Activated naive CD8-positive, alpha-beta T cell treated with anti-CD3 and anti-CD28 coated beads for 36 hours (primary cell): ENCODE measurements at places on chromosomes 2 and 18. TPM values are rescaled to one million over a fixed set of nuclear protein-coding genes. Genes with fewer than 3 reads are reported as not detected.
A peak's percentile ranks its signal among the peaks of the same experiment; 100 is the strongest.

DNA sequence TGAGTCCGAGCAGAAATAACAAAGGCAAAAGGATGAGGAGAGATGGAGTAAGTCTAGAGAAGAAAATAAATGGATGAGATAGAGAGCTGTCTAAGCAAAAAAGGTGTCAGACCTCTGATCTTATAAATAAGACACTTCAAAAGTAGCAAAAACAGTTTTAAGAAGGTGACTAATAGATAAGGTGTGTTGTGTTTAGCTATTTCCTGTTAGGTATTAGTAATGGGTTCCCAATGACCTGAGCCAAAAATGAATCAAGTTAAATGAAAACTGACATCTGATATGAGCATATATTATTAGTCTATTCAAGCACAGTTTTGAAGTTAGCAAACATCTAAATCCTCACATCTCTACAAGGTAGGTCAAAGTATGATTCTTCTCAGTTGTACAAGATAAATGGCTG is 10.6 kb downstream of the SUPT7L start:
- H3K4me1 ChIP-seq: peaks cover 10% of the 10 kb centered on the region
- peaks cover 21% of the 10 kb centered on the region for H3K36me3 ChIP-seq
- no peak for DNase-seq
- H3K4me3 ChIP-seq: no peak overlapping the region
- peak overlapping the region; percentile 22 for H3K27ac ChIP-seq
- no peaks in the 10 kb centered on the region for H3K27me3 ChIP-seq

GRCh38 chr18:54961016-54961423 is 1.8 kb upstream of the CCDC68 start:
- no peak overlapping the region for H3K4me3 ChIP-seq
- DNase-seq: no peak
- H3K27ac ChIP-seq: no peak overlapping the region

GRCh38 chr2:33528441-33528950 is 52.0 kb downstream of the RASGRP3 start:
- peaks cover 10% of the 10 kb centered on the region for H3K36me3 ChIP-seq
- peaks cover 30% of the 10 kb centered on the region for H3K4me1 ChIP-seq
- H3K27me3 ChIP-seq: no peaks in the 10 kb centered on the region
- peak overlapping the region; percentile 36 for H3K27ac ChIP-seq
- DNase-seq: no peak

GRCh38 chr2:20642055-20642971 is 8.6 kb downstream of the HS1BP3 start:
- H3K4me1 ChIP-seq: no peaks in the 10 kb centered on the region
- peak; percentile 80 for DNase-seq
- H3K27ac ChIP-seq: no peak overlapping the region
- H3K36me3 ChIP-seq: no peaks in the 10 kb centered on the region
- H3K27me3 ChIP-seq: no peaks in the 10 kb centered on the region

DNA sequence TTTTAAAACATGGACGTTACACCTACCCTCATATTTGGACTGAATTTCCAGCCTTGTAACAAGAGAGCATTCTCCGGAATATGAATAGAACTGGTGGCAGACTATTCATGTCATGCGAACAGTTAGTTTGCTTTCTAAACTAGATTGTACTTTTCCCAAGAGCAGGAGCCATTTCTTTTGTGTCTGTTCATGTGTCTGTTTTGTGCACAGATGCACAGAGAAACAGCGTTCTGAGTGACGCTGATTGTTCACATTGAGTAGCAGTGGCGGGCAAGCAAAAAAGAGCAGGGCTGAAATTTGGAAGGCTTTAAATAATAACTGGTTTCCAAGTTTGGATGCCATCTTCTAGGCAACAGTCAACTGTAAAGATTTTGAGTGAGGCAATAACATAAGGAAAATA is 200.3 kb downstream of the NRXN1 start:
- no peaks in the 10 kb centered on the region for H3K27me3 ChIP-seq
- no peaks in the 10 kb centered on the region for H3K4me1 ChIP-seq
- H3K4me3 ChIP-seq: no peak overlapping the region
- no peak for DNase-seq
- H3K27ac ChIP-seq: no peak overlapping the region

DNA sequence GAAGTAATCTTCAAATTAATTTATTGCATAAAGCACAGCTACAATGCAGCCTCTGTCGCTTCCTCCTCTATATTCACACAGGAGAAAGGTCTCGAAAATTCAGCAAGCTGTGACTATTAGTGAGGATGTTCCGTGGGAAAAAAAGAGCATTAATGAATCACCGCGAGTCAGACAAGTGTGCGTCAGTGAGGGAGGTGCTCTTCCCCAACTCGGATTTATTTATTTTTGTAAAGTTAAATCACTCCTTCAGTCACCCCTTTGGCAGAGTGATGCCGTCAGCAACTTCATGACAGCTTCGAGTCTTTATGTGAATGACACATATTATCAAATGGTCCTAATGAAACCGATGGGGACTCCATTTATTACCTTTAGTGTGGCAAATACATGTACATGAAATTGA is 648.9 kb upstream of the SALL3 start:
- H3K4me1 ChIP-seq: no peaks in the 10 kb centered on the region
- H3K4me3 ChIP-seq: no peak overlapping the region
- no peaks in the 10 kb centered on the region for H3K36me3 ChIP-seq
- H3K27ac ChIP-seq: no peak overlapping the region

The TANC1 gene
- total RNA-seq: 1.0 TPM

The TMEM37 gene
- total RNA-seq: not detected

The COL4A3 gene
- not detected for total RNA-seq

The CDKL4 gene
- total RNA-seq: not detected

The CTNNA2 gene
- not detected for total RNA-seq
